Activated T-helper 1 cell treated with anti-CD3 and anti-CD28 coated beads, Interleukin-2, amount 50 U/mL, for 16 hours (primary cell): ENCODE measurements at places on chromosomes 4 and X.

GRCh38 chrX:150984169-150984824 is 1.2 kb downstream of the HMGB3 start:
- no peak for DNase-seq

DNA sequence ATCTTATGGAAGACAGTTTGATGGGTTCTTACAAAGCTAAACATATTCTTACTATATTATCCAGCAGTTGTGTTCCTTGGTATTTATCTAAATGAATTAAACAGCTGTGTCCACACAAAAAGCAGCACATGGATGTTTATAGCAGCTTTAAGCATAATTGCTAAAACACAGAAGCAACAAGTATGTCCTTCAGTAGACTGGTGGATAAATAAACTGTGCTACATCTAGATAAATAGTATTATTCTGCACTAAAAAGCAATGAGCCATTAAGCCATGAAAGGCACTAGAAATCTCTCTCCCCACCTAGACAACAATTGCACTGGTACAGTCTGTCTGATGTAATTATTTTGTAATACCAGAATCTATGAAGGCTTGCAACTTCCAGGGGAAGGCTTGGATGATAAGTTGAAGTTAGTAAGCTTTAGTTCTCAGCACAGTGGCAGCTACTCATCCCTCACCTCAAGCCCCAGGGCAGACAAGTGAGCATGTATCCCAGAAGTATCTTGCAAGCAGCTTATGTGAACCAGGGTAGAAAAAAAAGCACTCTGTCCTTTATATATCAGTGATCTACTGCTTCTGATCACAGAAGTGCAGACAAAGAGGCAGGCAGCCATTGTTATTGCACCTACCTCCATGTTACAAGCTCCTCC is 36.9 kb downstream of the WDR17 start:
- DNase-seq: no peak

GRCh38 chrX:26511589-26512363 is 295.8 kb downstream of the MAGEB5 start:
- DNase-seq: no peak

- DNase-seq: no peak
Measured at GRCh38 chr4:113756005-113756410, 5.5 kb downstream of the CAMK2D start.

- DNase-seq: peak; percentile 30
Measured at GRCh38 chrX:107678957-107679740, 50.8 kb downstream of the PRPS1 start.

- no peak for DNase-seq
Measured at GRCh38 chr4:110616238-110617074, 6.4 kb downstream of the PITX2 start.

- no peak for DNase-seq
Measured at GRCh38 chrX:10484683-10485247, 135.6 kb downstream of the MID1 start.

- DNase-seq: no peak
Measured at GRCh38 chr4:117898496-117898895, 135.8 kb upstream of the NDST3 start.

- DNase-seq: no peak
Measured at GRCh38 chr4:55611358-55612059, 19.5 kb upstream of the PDCL2 start.

DNA sequence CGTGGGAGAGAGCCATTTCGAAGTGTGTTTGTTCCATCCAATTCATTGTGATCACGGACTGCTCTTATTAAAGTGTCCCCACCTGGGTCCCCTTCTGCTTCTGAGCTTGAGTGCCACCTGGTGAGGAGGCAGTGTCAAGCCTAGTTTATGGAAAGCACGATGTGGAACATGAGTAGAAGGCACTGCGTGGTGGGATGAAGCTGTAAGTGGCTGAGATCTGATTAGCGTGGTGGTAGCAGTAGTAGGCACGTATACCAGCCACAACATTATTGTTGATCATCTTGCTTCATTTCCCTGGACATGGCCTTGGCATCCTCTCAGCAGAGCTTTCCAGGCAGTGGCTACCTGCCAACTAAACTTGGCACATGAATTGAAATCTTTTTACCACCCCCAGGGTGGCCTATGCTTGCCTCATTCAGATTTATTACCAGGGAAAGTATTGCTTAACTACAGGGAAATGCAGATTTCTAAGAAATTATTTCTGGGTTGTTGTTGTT is 46.4 kb downstream of the GPAT3 start:
- no peak for DNase-seq

DNA sequence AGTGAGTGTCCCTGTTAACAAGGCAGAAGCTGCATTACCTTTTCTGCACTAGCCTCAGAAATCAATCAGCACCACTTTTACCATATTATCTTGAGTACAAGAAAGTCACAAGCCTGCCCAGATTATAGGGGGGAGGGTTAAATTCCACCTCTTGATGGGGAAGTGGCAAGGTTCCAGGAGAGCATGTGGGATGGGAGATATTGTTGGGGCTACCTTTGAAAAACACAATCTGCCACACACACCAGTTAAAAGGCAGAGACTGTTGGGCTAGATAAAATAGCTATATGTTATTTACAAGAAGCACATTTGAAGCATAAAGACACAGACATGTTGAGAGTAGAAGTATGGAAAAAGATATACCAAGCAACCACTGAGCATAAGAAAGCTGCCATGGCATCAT is 6.6 kb upstream of the AVPR2 start:
- no peak for DNase-seq

GRCh38 chr4:143586080-143586479 is 72.6 kb downstream of the SMARCA5 start:
- no peak for DNase-seq
